M059J (cell line): ENCODE measurements at places on chromosomes 12 and 14. TPM values are rescaled to one million over a fixed set of nuclear protein-coding genes. Genes with fewer than 3 reads are reported as not detected.

ARHGDIB gene
- 14.9 and 17.7 TPM in 2 replicates for total RNA-seq

GRCh38 chr14:89607453-89607852 is 190.4 kb upstream of the FOXN3 start:
- peak; percentile 40 for DNase-seq

DNA sequence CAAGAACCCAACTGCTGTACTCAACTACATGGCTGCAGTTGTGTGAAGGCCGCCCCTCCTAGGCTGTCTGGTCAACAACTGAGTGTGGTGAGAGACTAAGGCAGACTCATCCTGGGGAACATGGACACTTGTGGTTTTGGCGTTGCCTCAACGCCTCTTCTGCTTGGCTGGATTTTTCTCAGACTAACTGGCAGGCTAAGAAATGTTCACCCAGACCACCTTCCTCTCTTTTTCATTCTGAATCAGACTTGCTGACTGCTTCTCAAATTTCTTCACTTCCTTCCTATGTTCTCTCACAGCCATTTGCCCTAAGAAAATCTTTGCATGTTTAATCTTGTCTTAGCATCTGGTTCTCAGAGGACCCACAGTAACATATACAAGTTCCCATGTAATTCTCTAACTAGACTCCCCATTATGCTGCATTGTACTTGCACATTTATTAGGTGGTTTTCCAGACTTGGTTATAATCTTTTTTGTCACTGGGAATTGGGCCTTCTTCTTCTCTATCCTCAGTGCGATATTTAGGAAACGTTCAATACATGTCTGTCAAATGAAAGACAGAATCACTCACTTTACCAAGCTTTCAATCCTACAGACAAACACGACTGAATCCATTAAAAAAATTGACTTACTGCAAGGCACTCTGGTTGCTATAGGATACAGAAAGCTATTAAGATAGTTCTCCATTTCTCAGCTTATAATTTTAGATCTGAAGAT is 327.6 kb downstream of the CCER1 start:
- peak; percentile 33 for DNase-seq

GPD1 gene
- total RNA-seq: 0.20 TPM in 1 of 2 replicates, not detected in the other

- DNase-seq: peak; percentile 39
Measured at GRCh38 chr14:65168840-65169239, 66.5 kb upstream of the MAX start.

- DNase-seq: no peak
Measured at GRCh38 chr12:110762891-110763290, 20.2 kb upstream of the PPP1CC start.

VDR gene
- total RNA-seq: 5.1 and 9.3 TPM in 2 replicates

- DNase-seq: no peak
Measured at GRCh38 chr14:93723001-93723400, 65.3 kb downstream of the PRIMA1 start.

GRCh38 chr14:21802441-21802840 is 128.8 kb upstream of the OR4E1 start:
- DNase-seq: no peak

DNA sequence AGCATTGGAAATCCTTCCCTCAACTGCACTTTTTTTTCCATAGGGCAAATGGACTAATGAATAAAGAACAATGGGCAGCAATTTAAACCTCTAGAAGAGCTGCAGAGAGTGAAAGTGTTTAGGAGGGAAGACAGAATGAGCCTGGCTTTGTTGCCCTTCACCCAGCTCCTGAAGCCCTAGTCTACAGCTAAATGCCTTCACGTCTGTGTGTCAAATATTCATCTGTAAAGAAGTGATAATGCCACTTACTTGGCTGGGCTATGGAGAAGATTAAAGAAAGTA is 45.6 kb downstream of the FLRT2 start:
- DNase-seq: no peak

GRCh38 chr14:81474148-81474492 is 59.5 kb downstream of the SEL1L start:
- DNase-seq: no peak

DNA sequence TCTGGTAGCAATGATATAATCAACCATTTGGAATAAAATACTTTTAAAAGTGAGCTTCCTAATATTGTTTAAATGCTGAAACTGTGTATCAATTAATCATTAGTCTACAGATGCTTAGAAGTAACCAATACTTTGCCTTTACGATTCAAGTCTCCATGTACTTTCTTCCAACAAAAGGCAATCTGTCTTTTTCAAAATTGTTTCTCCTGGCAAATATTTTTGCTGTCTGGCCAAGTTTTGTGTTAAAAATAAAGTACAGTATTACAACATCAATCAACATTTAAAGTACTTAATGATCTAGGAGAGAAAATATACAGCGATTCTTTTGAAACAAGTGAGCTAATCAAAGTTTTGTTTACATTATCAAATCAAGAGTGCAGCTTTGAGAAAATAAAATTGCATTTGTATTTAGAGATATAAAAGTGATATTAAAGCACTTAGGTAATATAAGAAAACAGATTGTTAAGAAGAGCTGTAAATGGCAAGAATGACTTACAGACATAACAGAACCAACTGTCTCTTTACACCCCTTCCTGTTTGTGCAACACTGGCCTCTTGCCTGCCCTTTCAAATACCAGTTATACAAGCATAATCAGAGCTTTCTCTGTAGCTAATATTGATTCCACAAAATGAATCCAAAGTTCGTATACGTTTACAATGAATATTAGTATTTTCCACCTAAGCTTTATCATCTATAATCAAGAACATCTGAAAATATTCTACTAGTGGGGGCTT is 38.2 kb upstream of the FBLN5 start:
- DNase-seq: no peak

- no peak for DNase-seq
Measured at GRCh38 chr12:90323217-90323616, 614.6 kb upstream of the ATP2B1 start.

SMIM41 gene
- total RNA-seq: not detected in 2 replicates

DNA sequence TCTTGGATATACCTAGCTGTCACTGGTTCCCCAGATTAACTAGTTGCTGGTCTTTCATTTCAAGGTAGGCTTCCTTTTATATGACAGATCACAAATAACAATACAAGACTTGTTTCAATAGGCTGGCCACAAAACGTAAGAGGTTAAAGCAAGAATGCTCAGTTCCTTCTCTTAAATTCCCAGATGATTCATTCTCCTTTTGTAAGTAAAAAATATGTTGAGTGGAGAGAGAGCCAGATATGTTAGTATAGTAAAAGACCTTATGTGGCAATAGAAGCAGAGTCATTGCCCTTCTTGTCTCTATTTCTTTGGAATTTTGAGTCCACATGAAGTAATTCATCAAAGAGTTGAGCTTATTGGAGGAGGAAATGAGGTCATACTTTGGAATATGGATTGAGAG is 939.0 kb upstream of the ATXN7L3B start:
- peak; percentile 8 for DNase-seq
